ENCODE measurements at places on chromosomes 16 and 17. TPM values are rescaled to one million over a fixed set of nuclear protein-coding genes. Genes with fewer than 3 reads are reported as not detected.

CRYM gene
- 70.0 TPM for total RNA-seq

CLEC18B gene
- 0.32 TPM for total RNA-seq

C16orf82 gene
- total RNA-seq = not detected

ACAP1 gene
- total RNA-seq = 14.9 TPM

RGS11 gene
- 12.5 TPM for total RNA-seq

C1QTNF1 gene
- 143 TPM for total RNA-seq

C16orf89 gene
- 6.1 TPM for total RNA-seq

MYO18A gene
- total RNA-seq = 393 TPM

CANT1 gene
- 29.8 TPM for total RNA-seq

PERCC1 gene
- 0.32 TPM for total RNA-seq

SPAG7 gene
- total RNA-seq = 158 TPM

PIPOX gene
- 1.00 TPM for total RNA-seq

PYCARD gene
- 8.2 TPM for total RNA-seq

TMC5 gene
- not detected for total RNA-seq

CHST4 gene
- not detected for total RNA-seq

HSPB9 gene
- total RNA-seq = 0.11 TPM

TEX14 gene
- total RNA-seq = 0.13 TPM

SOX15 gene
- total RNA-seq = 0.91 TPM

VASN gene
- 5.7 TPM for total RNA-seq

C17orf67 gene
- 1.1 TPM for total RNA-seq

HID1 gene
- 9.0 TPM for total RNA-seq

COTL1 gene
- 14.4 TPM for total RNA-seq

CDRT15L2 gene
- total RNA-seq = not detected

KCTD19 gene
- total RNA-seq = not detected

OSBPL7 gene
- 4.8 TPM for total RNA-seq

PABPN1L gene
- not detected for total RNA-seq

SDR42E1 gene
- total RNA-seq = 0.73 TPM

C16orf96 gene
- total RNA-seq = 0.11 TPM

CCL4 gene
- 0.62 TPM for total RNA-seq

RAB11FIP4 gene
- 12.0 TPM for total RNA-seq

ITGB4 gene
- total RNA-seq = 9.4 TPM

P2RX1 gene
- total RNA-seq = 0.08 TPM

CIAPIN1 gene
- 41.8 TPM for total RNA-seq

HOXB9 gene
- total RNA-seq = not detected

LGALS9B gene
- total RNA-seq = not detected

SOX8 gene
- total RNA-seq = 1.0 TPM

GAS2L2 gene
- total RNA-seq = 0.11 TPM

SLC16A5 gene
- 6.5 TPM for total RNA-seq

KRT24 gene
- not detected for total RNA-seq

RHBDL1 gene
- 2.0 TPM for total RNA-seq

RBFOX1 gene
- 70.2 TPM for total RNA-seq

LIG3 gene
- 15.2 TPM for total RNA-seq

CALCOCO2 gene
- 341 TPM for total RNA-seq
